Thymus (tissue), 14 donors: ENCODE measurements at places on chromosomes 4 and X. TPM values are rescaled to one million over a fixed set of nuclear protein-coding genes. Genes with fewer than 3 reads are reported as not detected.

DNA sequence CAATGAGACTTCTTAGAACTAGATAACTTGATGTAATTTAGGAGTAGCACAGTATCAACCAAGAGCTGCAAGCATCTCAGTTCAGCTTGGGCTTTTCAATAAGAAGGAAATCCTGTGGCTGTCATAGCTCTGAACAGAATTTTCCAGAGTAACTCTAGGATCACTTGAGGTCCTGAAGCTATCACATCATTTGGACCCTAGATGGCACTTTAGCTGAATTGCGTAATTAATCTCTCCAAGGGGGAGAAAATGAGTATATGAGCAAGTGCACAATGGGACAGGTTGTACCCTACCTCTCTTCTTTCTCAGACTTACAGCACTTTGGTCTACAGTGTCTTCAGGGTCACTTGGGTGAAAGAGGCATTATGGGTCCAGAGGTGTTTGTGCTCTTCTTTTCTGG lies 45.2 kb downstream of the SLC4A4 start:
- no peak for DNase-seq

EDA gene
- 1.5 TPM for polyA plus RNA-seq

DNA sequence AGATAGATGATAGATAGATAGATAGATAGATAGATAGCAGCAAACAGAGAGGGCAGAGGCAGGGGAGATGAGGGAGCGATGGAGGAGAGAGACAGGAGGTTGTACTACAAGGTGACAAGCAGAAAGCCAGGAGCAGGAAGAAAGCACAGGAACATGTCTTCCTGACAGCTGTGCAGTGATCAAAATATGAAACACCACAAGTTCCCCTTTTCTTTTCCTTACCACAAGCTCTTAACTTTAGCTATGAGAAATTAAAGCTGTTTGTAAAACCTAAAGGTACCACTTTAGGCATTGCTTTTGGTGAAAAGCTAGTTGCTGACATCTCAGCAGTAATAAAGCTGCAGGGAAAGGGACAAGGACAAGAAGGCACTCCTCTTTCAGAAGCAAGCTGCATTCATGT lies 9.1 kb upstream of the MAGED4B start:
- no peak for DNase-seq

- no peak for DNase-seq
Observed at GRCh38 chrX:22803353-22803752, 196.4 kb upstream of the DDX53 start.

DNA sequence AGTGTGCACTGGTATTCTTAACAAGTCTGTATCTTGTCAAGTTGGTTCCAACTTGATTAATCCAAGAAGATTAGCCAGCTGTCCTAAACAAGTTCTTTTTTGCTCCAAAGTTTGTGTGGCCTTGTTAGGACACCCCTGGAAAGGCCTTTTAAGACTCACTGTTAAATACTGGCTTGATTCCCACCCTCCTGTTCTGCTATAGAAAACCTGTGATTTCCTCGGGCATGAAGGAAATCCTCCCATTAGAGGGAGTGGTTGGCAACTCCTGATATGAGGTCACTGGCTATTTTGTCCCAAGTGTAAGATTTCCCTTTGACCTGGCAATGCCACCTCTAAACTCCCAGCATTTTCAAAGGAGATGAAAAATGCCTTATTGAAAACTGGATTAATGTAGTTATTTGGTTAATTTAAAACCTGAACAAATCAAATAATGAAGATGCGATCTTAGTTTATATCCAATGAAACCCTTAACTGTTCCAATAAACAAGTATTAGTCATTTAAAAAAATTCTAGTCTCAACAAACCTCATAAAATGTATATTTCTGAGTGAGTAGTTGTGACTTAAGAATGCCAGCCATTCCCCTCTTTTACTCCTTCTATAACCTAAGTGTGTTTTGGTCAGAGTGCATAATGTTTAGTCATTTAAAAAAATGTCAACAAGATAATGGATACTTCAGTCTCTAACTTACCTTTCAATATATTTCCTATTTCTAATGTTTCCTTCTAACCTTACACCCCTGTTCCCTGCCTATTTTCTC lies 94.4 kb downstream of the NPNT start:
- no peak for DNase-seq

DNA sequence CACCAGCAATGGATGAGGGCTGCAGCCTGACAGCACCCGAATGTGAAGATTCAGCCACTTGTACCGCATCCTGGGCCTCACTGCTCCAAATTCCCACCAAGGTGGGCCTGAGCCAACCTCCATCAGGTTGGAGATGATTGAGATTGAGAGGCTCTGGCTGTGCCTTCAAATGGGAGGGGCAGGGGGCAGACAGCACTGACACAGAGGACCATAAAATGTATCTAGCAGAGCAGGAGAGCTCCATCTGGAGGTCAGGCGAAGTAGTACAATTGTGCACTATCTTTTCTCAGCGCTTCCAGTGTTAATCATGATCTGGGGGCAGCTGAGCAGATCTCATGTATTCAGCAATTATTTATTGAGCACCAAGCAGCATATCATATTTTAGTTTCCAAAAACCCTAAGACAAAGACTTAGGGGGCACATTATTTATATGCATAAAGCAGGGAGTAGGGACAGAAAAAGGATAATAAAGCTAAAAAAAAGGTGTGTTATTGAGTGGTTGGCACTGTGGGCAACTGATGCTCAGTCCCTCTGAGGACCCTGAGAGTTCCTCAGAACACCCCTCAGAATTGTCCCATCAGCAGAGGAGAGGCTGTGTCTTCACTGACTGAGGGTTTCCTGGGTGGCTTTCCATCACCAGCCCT lies 31.6 kb upstream of the C1QTNF7 start:
- DNase-seq, result no peak

- DNase-seq, result no peak
Observed at GRCh38 chrX:131262200-131262599, 26.9 kb downstream of the IGSF1 start.

DNA sequence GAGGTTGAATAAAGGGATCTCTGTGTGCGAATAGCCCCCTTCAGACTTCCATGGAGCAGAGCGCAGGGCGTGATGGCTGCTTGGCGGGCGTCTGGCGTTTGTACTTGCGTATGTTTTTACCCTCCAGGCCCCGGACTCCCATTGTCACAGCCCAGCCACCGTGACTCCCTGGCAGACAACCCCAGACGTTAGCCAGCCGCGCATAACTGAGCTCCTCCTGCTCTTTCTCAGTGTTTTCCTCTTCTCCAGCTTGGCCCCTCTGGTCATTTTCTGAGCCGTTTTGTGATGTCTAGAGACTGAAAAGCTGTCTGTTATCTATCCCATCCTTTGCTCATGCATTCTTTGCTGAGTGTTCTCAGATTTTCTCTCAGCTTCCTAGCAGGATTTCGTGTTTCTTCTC lies 54.3 kb downstream of the IGFBP7 start:
- no peak for DNase-seq

- DNase-seq, result no peak
Observed at GRCh38 chr4:110840221-110840654, 217.4 kb upstream of the PITX2 start.

- no peak for DNase-seq
Observed at GRCh38 chr4:145887241-145887991, 51.2 kb downstream of the ZNF827 start.

KCND1 gene
- polyA plus RNA-seq, result 3.1 TPM

DNA sequence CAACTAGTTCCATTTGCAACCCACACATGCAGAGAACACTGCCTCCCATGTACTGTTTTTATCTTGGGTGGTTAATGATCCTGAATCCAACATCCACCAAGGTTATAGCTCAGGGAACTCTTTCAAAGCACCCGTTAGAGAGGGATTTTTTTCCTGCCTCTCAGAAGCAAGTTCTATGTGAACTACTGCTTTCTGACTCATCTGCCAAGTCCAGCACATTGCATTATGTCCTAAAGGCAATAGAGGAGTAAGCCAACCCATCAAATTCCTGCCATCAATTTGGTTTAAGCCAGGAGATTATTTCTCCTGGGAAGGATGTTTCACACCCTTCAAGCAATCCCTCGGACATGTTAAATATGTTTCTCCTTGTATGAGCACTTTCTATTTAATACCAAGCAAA lies 334.5 kb downstream of the GASK1B start:
- DNase-seq, result no peak

- DNase-seq, result no peak
Observed at GRCh38 chr4:139629436-139630125, 36.0 kb upstream of the MGST2 start.

BEX1 gene
- 3.1 TPM for polyA plus RNA-seq

ANOS1 gene
- 3.4 TPM for polyA plus RNA-seq

BANK1 gene
- 10.9 TPM for polyA plus RNA-seq

GRCh38 chr4:169963998-169964397 lies 62.2 kb downstream of the MFAP3L start:
- DNase-seq, result no peak

DNA sequence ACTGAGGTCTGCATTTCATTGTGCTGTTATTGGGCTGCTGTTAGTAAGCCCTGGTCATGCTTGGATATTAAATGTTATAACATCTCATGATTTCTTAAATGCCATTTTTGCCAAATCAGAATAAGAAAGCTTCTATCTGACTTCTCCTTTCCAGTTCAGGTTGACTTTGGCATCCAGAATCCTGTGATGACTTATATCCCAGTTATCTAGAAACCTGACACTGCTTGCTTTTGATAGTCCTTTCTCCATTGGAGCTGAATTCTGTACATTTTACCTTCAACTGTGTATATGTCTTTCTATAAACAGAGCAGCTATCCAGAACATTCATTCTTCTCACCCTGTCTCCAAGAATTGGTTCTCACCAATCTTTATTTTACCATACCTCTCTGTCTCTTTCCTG lies 257.7 kb upstream of the GNPDA2 start:
- no peak for DNase-seq

- DNase-seq, result no peak
Observed at GRCh38 chrX:134520860-134521390, 61.0 kb downstream of the HPRT1 start.

- no peak for DNase-seq
Observed at GRCh38 chr4:18213576-18214198, 192.1 kb upstream of the LCORL start.

BTK gene
- polyA plus RNA-seq, result 14.6 TPM

- no peak for DNase-seq
Observed at GRCh38 chrX:65093658-65094057, 117.4 kb upstream of the ZC4H2 start.

DNA sequence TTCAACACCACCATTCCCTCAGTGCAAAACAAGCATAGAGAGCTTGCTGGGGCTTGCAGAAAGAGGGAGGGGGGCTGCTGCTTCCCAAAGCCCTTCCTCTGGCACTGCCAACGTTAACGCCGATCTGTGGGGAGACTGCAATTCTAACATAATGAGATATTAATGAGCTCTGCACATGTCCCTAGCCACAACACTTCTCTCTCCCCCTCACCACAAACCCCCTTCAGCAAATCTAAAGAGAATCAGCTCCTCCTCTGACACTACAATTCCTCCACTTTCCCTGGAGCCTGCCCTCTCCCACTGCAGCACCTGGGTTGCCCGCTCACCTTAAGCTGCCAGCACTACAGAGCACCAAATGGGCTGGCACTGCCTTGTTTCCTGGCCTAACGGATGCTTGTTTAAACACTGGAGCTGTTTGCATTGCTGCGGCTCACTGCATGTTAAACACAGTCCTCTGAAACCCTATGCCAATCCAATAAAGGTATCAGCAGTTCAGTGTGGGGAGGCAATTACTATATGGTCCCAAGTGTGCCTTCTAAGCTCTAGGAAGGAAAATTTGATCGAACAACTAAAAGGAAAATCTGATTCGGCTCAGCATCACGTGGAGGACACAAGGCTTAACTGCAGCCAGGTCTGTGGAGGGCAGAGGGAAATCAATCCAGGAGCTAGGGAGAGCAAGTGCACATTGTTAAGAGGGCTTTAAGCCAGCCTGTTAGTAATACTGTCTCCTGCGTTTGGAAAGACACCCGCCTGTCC lies 232.4 kb downstream of the MAML3 start:
- no peak for DNase-seq

DNA sequence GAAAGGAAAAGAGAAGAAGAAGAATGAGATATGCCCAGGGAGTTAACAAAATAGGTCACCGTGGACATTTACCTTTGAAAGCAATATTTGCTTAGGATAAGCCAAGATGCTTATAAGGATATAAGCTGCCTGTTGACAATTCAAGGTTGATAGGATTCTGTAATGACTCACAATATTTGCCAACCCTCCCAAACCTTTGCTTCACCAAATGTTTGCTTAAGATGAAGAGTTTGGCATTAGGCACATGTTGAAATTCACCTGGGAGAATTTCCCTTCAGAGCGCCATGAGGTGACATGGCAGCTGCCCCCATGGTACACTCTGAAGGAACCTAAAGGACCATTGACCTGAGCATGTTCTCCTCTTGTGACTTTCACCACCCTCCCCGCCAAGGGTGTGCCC lies 4.6 kb downstream of the PALLD start:
- no peak for DNase-seq

C4orf50 gene
- polyA plus RNA-seq, result 0.14 TPM

DNA sequence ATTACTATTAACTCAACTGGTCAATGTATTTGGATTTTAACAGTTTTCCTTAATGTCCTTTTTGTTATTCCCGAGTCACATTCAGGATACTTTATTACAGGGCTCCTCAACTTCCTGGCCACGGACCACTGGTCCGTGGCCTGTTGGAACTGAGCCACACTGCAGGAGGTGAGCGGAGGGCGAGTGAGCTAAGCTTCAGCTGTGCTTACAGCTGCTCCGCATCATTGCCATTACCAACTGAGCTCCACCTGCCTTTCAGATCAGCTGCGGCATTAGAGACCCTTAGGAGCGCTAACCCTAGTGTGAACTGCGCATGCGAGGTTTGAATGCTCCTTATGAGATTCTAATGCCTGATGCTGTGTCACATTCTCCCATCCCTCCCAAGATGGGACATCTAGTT lies 591.7 kb downstream of the CCSER1 start:
- no peak for DNase-seq

- DNase-seq, result no peak
Observed at GRCh38 chrX:26925088-26925487, 538.1 kb downstream of the PPP4R3C start.

EGF gene
- polyA plus RNA-seq, result 0.64 TPM

GRCh38 chrX:129737916-129738315 lies 863 bp upstream of the XPNPEP2 start:
- no peak for DNase-seq

- DNase-seq, result no peak
Observed at GRCh38 chr4:143344774-143345173, 8.1 kb downstream of the GAB1 start.

HERC6 gene
- 11.8 TPM for polyA plus RNA-seq

- DNase-seq, result no peak
Observed at GRCh38 chr4:157664726-157665125, 444.2 kb downstream of the GRIA2 start.

AFF2 gene
- 1.3 TPM for polyA plus RNA-seq

- DNase-seq, result no peak
Observed at GRCh38 chr4:83604321-83604720, 68.4 kb downstream of the GPAT3 start.

DNA sequence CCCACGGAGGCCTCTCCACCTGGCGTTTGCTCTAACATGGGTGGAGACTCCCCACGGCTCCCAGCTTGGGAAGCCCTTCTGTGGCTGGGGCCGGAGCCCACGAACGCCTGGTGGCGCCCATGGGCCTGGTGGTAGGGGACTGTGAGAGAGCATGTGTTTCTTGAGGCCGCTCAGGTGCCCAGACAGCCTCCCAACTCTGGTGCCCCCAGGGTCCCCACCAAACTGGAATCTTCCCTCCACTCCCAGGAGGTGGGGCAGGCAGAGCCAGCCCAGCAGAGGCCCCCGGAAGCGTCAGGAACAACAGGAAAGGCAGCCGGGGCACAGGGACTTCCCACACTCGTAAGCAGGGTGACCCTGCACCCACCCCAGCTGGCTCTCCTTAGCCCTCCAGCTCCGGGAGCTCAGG lies 33.3 kb upstream of the FGFR3 start:
- DNase-seq, result no peak
